ENCODE measurements at places on chromosomes 2 and 18.

DNA sequence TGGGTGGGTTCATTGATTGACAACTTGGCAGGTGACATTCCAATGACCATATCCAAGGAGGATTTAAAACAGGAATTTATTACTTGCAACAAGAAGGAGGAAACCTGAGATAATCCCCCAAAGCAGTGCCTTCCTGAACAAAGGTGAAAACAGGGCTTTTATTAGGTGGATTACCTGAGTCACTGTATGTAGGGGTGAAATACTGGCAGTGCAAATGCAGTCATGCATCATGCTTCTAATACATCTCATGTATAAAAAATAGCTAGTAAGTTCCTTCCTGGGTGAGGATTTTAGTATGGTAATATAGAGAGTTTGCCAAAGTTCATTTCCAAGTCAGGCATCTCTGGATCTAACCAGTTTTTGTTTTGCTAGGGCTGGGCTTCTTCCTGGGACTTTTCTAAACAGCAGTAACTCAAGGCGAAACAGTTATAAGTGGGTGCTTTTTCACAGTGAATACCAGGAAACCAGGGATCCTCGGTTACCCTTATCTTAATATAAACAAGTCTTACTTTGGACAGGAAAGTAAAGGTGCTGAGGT, 583.4 kb upstream of the LRRTM1 start:
- no peak overlapping the region for H3K27ac ChIP-seq
- DNase-seq = no peak
- H3K4me3 ChIP-seq = no peak overlapping the region
- H3K27me3 ChIP-seq = no peaks in the 10 kb centered on the region
- H3K4me1 ChIP-seq = no peaks in the 10 kb centered on the region

- H3K27me3 ChIP-seq = peaks cover 16% of the 10 kb centered on the region
- DNase-seq = no peak
- H3K4me3 ChIP-seq = no peak overlapping the region
- H3K27ac ChIP-seq = no peak overlapping the region
- no peaks in the 10 kb centered on the region for H3K36me3 ChIP-seq
- no peaks in the 10 kb centered on the region for H3K4me1 ChIP-seq
Observed at GRCh38 chr2:120677696-120678247, 57.9 kb upstream of the GLI2 start.

DNA sequence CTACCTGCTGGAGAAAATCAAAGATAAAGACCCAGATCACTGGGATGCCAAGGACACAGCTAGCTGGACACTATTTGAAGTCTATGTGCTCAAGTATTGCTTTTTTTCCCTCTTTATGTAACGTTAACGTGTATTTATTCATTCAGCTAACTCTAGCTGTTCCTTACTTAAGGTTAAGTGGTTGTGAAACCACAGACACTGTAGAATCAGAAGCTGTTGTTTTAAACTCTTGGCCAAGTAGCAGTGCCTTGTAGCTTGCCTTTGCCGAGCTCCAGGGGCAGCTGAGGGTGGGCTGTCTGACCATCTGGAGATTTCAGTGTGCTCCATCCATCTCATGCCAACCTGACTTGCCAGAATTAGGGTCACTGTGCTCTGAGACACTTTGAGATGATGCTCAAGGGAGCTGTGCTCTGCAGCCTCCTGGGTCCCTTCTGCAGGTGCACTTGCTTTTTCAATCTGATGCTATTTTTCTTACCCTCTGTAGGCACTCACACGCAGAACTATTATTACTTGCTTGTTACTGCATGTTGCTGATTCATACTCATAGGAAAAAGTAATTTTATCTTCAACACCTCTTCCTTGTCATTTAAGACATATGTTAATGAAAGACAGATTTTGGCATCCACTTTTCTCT, 116.2 kb downstream of the METTL8 start:
- no peaks in the 10 kb centered on the region for H3K27me3 ChIP-seq
- no peak overlapping the region for H3K27ac ChIP-seq
- H3K36me3 ChIP-seq = peaks cover 19% of the 10 kb centered on the region
- H3K4me3 ChIP-seq = no peak overlapping the region
- peaks cover 33% of the 10 kb centered on the region for H3K4me1 ChIP-seq

DNA sequence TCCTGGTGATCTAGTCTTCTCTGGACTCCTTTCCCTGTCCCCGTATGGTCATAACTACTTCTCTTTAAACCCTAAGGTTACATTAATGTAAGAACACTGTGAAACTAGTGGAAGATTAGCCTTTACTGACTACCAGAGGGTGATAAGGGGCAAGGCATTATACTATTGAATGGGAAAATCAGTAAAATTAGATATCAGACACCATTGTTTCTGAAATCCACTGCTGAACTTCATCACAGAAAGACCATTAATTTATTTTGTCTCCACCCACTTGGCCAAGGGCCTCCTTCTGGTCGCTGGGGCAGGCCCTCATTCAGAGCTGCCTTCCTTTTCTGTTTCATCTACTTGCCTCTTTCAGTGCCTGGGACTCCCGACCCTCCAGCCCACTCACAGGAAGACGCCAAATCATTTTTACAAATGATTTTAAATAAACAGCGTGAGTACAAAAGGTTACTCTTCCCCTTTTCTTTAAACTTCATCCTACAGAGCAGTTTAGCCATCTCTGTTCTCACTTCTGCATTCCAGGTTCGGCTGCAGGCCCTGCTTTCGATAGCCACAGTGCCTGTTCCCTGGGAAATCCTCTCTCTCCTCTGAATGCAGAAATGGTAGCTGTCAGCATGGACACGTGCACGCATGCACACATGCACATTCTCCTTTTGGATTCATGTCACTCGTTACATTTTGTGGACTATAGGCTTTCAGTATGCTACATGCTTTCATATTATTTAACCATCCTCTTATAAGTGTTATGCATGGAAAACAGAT, 70.3 kb upstream of the DOCK10 start:
- peaks cover 5% of the 10 kb centered on the region for H3K4me1 ChIP-seq
- no peak overlapping the region for H3K4me3 ChIP-seq

GRCh38 chr2:240358080-240358479, 77.4 kb upstream of the GPC1 start:
- no peak overlapping the region for H3K4me3 ChIP-seq
- DNase-seq = no peak
- H3K36me3 ChIP-seq = no peaks in the 10 kb centered on the region
- no peaks in the 10 kb centered on the region for H3K27me3 ChIP-seq
- H3K27ac ChIP-seq = no peak overlapping the region

DNA sequence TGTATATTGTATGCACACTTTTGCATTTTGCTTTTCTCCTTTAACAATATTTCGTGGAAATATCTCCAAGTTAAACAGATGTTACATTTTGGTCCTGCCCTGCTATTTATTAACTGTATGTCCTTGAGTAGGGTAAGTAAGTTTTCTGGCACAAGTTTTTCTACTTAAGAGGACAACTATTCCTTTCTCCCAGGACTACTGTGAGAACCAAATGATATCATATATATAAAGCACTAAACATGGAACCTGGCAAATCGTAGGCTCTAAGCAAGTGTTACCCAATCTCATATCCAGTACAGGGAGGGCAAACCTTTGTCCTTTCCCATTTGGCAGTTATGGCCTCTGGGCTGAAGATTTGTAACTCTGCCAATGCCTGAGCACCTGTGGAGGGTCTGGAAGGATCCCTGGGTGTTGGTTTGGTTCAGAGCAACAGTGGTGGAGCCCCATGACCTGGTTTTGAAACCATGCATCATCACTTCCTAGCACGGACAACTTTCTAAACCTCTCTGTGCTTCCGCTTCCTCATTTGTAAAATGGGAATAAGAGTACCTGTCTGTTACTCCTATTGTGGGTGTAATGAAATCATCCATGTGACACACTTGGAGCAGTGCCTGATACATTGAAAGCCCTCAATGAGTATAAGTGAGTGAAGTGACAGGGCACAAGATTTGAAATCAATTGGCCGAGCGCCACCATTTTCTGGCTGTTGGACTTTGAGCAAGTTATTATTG, 28.3 kb upstream of the ICOS start:
- peaks cover 2% of the 10 kb centered on the region for H3K27me3 ChIP-seq
- no peak overlapping the region for H3K27ac ChIP-seq
- DNase-seq = no peak
- H3K36me3 ChIP-seq = peaks cover 5% of the 10 kb centered on the region
- H3K4me3 ChIP-seq = no peak overlapping the region

GRCh38 chr2:69298862-69299261, 88.2 kb downstream of the GFPT1 start:
- H3K4me3 ChIP-seq = no peak overlapping the region
- no peaks in the 10 kb centered on the region for H3K4me1 ChIP-seq
- H3K27me3 ChIP-seq = peaks cover 18% of the 10 kb centered on the region
- no peak for DNase-seq
- no peaks in the 10 kb centered on the region for H3K36me3 ChIP-seq
- H3K27ac ChIP-seq = no peak overlapping the region

GRCh38 chr18:74329688-74330205, 14.1 kb downstream of the C18orf63 start:
- H3K4me1 ChIP-seq = peaks cover 3% of the 10 kb centered on the region
- no peak overlapping the region for H3K27ac ChIP-seq
- no peak for DNase-seq
- H3K4me3 ChIP-seq = no peak overlapping the region
- no peaks in the 10 kb centered on the region for H3K36me3 ChIP-seq

DNA sequence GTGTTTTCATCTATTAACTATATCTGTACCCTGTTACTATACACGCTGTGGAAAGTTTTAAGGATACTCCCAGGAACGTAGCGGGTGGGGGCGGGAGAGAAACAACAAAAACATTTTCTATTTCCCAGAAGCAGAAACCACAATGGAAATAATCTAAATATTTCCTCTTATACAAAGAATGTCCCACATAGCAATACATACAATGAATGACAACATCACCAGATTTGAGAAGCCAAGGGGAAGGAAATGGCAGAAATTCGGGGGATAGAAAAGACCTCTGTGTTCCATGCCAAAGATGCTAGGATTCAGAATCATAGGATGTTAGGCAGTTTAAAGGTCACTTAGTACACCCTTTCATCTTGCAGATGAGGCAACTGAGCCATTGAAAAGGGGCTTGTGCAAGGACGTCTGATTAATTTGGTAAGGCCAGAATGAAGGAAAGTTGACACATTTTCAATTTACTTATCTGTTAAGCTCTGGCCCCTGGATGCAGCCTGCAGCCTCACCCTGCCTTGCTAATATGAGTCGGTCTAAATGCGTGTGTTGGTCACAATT, 41.1 kb upstream of the SCYGR1 start:
- no peak overlapping the region for H3K4me3 ChIP-seq
- H3K36me3 ChIP-seq = peaks cover 11% of the 10 kb centered on the region
- no peaks in the 10 kb centered on the region for H3K4me1 ChIP-seq

DNA sequence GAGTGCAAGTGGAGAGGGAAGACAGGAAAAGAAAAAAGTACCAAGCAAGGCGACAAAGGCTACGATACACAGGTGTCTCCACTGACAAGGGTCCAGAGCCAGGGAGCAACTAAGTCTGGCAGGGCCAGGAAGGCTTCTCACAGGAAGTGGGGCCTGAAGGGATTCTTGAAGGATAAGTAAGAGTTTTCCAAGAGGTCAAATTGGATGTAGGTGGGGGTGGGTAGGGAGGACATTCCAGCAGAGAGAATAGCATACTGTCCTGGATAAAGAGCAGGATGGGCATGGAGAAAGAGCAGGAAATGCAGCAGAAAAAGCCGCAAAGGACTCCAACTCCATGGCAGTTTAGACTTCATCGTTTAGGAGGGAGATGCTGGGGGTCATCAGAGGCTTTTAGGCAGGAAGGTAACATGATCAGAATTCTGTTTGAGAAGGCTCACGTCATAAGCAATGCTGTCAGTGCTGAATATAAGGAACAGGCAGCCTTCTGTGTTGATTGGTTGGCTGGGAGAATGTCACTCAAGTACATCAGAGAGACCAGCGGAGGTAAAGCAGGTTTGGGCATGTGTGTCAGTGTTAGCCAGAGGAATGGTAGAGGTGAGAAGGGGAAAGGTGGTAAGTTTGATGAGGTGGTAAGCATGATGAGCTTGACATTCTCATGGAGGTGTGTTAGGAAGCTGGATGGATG, 35.1 kb downstream of the ARHGAP25 start:
- H3K27ac ChIP-seq = peak overlapping the region; percentile 89
- H3K4me3 ChIP-seq = peak overlapping the region; percentile 28
- peaks cover 97% of the 10 kb centered on the region for H3K4me1 ChIP-seq

DNA sequence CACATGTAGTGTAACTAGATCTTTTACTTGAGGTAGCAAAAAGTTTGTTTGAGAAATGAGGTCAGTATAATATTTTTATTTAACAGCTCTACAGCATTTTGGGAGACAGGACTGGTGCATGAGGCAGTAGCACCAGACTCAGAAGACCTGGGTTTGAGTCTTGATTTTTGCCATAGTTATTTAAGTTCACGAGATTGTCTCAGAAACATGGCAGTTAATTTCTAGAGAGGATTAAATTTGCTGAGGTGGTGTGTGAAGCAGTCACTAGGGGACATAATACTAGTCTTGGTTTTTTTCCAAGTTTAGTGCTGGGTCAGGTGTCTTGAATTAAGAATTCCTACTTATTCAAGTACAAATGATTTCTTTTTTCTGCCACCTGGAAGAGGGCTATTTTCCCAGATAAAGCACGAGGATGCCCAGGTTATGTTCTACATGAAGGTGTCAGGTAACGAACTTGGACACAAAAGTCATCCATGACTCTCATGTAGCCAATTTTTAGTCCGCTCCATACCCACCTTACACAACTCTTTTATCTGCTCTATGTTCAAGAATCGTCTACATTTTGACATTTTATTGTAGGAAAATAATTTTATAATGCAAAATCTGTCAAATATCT, 1.4 kb downstream of the MARCHF7 start:
- peak overlapping the region; percentile 100 for H3K27ac ChIP-seq
- H3K27me3 ChIP-seq = no peaks in the 10 kb centered on the region
- peaks cover 47% of the 10 kb centered on the region for H3K4me1 ChIP-seq
- H3K4me3 ChIP-seq = peak overlapping the region; percentile 100

DNA sequence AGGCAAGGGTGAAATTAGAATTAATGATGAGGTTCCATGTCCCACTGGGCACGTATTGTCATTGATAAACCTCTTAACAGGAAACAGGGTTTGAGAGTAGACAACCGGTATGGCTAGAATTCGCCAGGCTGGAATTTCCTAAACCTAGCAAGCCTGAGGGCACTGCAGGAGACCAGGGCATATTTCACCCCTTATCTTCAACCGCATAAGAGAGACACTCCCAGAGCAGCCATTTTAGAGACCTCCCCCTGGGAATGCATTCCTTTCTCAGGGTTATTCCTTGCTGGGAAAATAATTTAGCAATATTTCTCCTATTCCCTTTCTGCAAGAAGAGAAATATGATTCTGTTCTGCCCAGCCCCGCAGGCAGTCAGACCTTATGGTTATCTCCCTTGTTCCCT, 334.6 kb upstream of the LYPD1 start:
- no peak overlapping the region for H3K4me3 ChIP-seq
- H3K4me1 ChIP-seq = no peaks in the 10 kb centered on the region
- no peaks in the 10 kb centered on the region for H3K36me3 ChIP-seq
- H3K27me3 ChIP-seq = no peaks in the 10 kb centered on the region
- H3K27ac ChIP-seq = no peak overlapping the region
- DNase-seq = no peak
